ENCODE measurements at places on chromosomes 1 and 21.

DNA sequence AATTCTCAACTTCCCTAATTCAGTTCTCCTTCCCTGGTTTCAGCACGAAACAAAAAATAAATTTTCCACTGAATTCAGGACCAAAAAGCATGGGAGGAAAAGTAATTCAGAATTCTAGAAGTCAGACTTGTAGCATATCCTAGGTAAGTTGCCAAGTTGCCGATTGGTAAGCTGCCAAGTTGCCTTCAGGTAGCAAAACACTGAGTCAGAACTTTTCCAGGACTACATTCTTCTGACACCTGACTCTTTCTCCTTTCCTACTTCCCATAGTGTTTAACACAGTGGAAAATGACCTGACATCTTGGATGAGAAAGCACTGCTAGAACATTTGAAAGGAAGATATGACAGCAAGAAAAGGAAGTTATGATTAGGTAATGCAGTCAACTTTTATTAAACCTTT is 322.8 kb downstream of the SPATA17 start:
- no peaks in the 10 kb centered on the region for H3K27me3 ChIP-seq
- H3K27ac ChIP-seq: no peak overlapping the region
- H3K4me3 ChIP-seq: no peak overlapping the region
- DNase-seq: no peak
- H3K36me3 ChIP-seq: no peaks in the 10 kb centered on the region
- H3K4me1 ChIP-seq: no peaks in the 10 kb centered on the region

DNA sequence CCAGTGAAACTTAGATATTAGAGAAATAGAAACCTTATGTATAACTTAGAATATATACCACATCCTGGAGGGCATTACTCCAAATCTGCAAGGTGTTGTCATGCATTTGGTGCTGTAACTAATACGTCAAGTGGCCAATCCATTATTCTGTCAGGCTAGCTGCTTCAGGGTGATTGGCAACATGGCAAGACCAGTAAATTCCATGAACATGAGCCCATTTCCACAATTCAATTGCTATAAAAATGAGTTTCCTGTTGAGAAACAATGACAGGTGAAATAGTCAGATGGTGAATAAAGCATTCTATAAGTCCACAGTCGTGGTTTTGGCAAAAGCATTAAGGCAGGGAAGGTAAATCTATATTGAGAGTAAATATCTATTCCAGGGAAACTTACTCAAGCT is 566.0 kb downstream of the ADGRL2 start:
- no peaks in the 10 kb centered on the region for H3K36me3 ChIP-seq
- no peak overlapping the region for H3K4me3 ChIP-seq
- no peak overlapping the region for H3K27ac ChIP-seq
- no peaks in the 10 kb centered on the region for H3K27me3 ChIP-seq
- DNase-seq: no peak

DNA sequence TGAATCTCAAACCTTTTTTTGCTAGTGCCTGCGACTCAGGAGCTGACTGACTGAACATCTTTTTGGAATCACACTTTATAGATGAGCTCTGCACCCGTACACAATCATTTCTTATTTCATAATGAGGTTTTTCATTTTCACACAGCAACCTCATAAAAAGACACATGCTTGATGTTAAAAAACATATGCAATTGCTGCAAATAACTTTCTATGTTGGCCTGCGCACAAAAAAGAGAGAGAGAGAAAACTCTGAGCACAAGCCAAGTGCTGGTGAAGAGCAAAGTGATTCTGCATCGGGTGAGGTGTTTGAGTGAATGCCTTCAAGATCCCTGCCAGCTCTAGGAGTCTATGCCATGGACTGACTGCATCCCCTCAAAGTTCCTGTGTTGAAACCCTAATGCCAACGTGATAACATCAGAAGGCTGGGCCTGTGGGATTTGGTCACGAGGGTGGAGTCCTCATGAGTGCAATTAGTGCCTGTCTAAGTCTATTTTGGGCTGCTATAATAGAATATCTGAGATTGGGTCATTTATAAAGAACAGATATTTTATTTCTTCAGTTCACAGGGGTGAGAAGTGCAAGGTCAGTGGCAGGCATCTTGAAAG is 36.6 kb downstream of the C1orf87 start:
- no peak overlapping the region for H3K27ac ChIP-seq
- H3K36me3 ChIP-seq: no peaks in the 10 kb centered on the region
- DNase-seq: no peak
- peaks cover 8% of the 10 kb centered on the region for H3K4me1 ChIP-seq

GRCh38 chr1:245598524-245599305 is 443.9 kb downstream of the KIF26B start:
- DNase-seq: no peak
- H3K4me3 ChIP-seq: no peak overlapping the region
- no peak overlapping the region for H3K27ac ChIP-seq
- H3K27me3 ChIP-seq: no peaks in the 10 kb centered on the region

DNA sequence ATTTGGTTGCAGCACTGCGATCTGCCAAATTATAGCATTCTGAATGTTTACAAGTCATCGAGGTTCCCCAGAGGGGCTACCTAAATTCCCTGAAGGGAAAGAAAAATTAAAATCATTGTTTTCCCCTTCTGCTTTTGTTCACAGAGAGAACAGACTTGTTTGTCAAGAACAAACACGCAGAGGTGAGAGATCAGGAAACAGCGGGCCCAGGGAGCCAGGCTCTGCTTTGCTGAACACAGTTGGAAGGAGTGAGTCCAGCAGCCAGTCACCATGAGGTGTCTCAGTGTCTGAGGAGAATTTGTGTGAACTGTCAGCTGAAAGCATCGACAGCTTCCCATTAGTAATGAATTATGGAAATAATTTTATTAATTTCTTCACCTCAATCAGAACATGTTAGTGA is 52.5 kb downstream of the RWDD3 start:
- no peak overlapping the region for H3K27ac ChIP-seq
- no peaks in the 10 kb centered on the region for H3K27me3 ChIP-seq
- H3K4me1 ChIP-seq: no peaks in the 10 kb centered on the region
- DNase-seq: no peak

GRCh38 chr1:87888446-87888845 is 559.8 kb downstream of the LMO4 start:
- no peaks in the 10 kb centered on the region for H3K4me1 ChIP-seq
- no peak for DNase-seq
- H3K27ac ChIP-seq: peak overlapping the region; percentile 29

Measured in colonic mucosa (tissue), 4 donors.